ENCODE measurements at places on chromosomes 16 and 17. TPM values are rescaled to one million over a fixed set of nuclear protein-coding genes. Genes with fewer than 3 reads are reported as not detected.

Gene ZFP1
- 21.8 TPM for total RNA-seq

Gene CEP131
- total RNA-seq, result 27.3 TPM

Gene SPNS2
- 12.2 TPM for total RNA-seq

Gene KCTD19
- total RNA-seq, result 1.1 TPM

Gene ODAD4
- total RNA-seq, result 1.7 TPM

Gene ZDHHC1
- 16.7 TPM for total RNA-seq

Gene JPH3
- 15.4 TPM for total RNA-seq

Gene TVP23A
- 9.8 TPM for total RNA-seq

Gene FSCN2
- total RNA-seq, result 13.3 TPM

Gene NECAB2
- 1.8 TPM for total RNA-seq

DNA sequence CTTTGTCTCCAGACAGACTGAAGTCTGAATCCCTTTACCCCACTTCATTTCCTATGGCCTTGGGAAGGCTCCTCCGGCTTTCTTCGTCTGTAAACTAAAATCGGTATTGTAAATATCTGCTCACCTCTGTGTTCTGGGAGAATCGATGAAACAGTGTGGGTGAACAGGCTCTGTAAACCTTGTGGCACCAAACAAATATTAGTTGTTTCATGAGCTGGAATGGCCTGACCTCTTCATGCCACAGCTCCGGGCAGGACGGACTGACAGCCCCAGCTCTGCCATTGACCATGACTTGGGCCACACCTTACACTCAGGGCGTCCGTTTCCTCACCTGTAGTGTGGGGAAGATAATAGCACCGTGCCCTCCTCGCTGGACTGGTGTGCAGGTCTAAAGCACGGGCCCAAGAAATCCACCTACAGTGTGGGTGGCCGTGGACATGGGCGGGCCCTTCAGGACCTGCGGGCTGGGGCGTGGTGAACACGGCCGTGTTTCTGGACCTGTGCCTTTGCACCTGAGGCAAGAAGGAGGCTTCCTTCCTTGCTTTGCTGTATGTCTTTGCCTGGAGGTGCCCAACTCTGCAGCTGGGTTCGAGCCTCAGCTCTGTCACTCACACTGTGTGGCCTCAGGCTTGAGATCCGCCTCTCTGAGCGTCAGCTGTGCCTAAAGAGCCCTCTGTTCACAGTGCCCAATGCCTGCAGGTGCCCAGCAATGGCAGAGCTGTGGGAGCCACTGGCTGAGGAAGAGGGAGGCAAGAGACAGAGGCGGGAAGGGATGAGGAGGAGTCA lies 6.1 kb upstream of the OSGIN1 start:
- H3K36me3 ChIP-seq, result no peaks in the 10 kb centered on the region
- H3K27me3 ChIP-seq, result no peaks in the 10 kb centered on the region
- DNase-seq, result no peak
- H3K4me1 ChIP-seq, result no peaks in the 10 kb centered on the region
- H3K27ac ChIP-seq, result no peak overlapping the region

DNA sequence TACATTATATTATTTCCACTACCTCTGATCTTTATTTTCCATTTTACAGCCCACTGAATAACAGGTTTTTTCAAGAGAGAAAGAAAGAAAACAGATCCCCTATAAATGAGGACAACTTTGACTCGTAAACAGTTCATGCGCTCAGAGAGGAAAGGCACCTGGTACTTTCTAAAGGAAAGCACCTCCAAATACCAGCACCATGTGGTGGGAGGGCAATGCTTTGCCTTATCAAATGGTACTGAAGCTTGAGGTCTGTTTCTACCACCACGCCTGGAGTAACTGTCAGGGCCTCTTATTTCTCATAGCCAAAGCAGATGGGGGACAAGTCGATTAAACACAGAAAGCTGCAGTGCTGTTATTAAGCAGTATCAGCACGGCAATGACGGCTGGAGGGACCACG lies 510.3 kb upstream of the ZFHX3 start:
- H3K4me1 ChIP-seq, result peaks cover 10% of the 10 kb centered on the region
- no peaks in the 10 kb centered on the region for H3K27me3 ChIP-seq
- H3K36me3 ChIP-seq, result no peaks in the 10 kb centered on the region

DNA sequence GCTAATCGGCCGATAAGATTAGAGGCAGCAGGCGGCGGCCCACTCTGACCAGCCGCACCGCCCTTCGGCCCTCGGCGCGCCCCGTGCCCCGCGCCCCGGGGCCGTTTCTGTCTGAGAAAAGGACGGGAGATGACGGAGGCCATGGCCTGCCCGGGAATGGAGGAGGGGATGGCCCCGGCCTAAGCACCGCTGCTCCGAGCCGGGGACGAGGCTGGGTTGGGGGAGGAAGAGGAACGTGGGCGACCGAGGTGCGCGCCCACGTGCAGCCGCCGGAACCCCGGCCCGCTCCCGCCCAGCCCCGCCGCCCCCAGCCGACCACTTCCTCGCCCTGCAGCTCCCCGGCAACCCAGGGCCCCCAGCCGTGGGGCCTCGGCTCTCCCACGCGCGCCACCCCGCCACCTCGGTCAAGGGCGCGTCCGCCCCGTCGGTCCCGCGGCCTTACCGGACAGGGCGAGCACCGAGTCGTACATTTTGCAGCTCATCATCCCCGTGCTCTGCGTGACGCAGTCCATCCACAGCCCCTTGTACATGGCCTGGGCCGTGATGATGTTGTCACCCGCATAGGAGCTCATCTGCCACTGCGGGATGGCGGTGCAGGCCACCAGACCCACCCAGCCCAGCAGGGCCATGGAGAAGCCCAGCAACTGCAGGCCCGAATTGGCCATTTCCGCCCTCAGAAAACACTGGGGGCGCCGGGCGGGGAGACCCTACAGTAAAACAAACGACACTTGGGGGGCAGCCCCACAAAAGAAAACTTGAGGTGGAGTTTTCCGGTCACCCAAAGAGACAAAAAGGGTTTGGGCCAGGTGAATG lies 693 bp downstream of the CLDN7 start:
- H3K27me3 ChIP-seq, result peaks cover 35% of the 10 kb centered on the region
- H3K4me3 ChIP-seq, result peak overlapping the region; percentile 90
- H3K27ac ChIP-seq, result peak overlapping the region; percentile 97

GRCh38 chr17:2694381-2695242 lies 17.0 kb downstream of the CLUH start:
- no peak for DNase-seq
- no peak overlapping the region for H3K27ac ChIP-seq
- no peaks in the 10 kb centered on the region for H3K4me1 ChIP-seq
- H3K36me3 ChIP-seq, result peaks cover 6% of the 10 kb centered on the region
- H3K4me3 ChIP-seq, result no peak overlapping the region

DNA sequence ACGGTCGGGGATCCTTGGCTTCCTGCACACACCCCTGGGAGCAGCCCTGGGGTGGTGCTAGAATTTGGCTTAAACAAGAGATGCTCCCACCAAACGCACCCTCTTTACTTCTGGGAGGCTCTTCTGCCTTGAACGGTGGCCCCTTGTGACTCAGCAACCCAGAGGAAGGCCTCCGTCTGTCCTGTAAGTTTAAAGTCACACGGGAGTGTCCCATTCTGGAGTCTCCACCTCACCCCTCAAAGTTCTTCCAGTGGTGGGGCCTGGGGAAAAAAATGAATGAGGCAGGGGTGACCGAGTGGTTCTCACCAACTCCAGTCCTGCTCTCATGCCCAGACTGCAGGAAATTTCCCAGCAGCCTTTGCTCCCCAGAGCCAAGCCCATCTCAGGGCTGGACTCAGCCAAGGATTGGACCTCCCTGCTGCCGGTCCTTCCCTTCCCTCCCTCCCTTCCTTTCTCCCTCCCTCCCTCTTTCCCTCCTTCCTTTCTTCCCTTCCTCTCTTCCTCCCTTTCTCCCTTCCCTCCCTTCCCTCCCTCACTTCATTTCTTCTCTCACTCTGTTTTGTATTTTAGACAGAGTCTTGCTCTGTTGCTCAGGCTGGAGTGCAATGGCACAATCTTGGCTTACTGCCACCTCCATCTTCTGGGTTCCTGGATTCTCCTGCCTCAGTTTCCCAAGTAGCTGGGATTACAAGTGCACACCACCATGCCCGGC lies 11.4 kb downstream of the ITGAD start:
- no peaks in the 10 kb centered on the region for H3K36me3 ChIP-seq
- peaks cover 24% of the 10 kb centered on the region for H3K27me3 ChIP-seq
- DNase-seq, result no peak
- no peak overlapping the region for H3K27ac ChIP-seq
- H3K4me1 ChIP-seq, result no peaks in the 10 kb centered on the region

- peaks cover 18% of the 10 kb centered on the region for H3K4me1 ChIP-seq
- DNase-seq, result no peak
- no peaks in the 10 kb centered on the region for H3K27me3 ChIP-seq
- H3K36me3 ChIP-seq, result peaks cover 4% of the 10 kb centered on the region
Observed at GRCh38 chr17:39688945-39689344, 1.1 kb upstream of the PGAP3 start.
